ENCODE measurements at places on chromosomes 12 and 14. TPM values are rescaled to one million over a fixed set of nuclear protein-coding genes. Genes with fewer than 3 reads are reported as not detected.
A peak's percentile ranks its signal among the peaks of the same experiment; 100 is the strongest.

Gene CREBL2
- 37.2 TPM for polyA plus RNA-seq

- DNase-seq = no peak
These were observed 5.4 kb downstream of the KRT6B start for GRCh38 chr12:52446367-52447045.

DNA sequence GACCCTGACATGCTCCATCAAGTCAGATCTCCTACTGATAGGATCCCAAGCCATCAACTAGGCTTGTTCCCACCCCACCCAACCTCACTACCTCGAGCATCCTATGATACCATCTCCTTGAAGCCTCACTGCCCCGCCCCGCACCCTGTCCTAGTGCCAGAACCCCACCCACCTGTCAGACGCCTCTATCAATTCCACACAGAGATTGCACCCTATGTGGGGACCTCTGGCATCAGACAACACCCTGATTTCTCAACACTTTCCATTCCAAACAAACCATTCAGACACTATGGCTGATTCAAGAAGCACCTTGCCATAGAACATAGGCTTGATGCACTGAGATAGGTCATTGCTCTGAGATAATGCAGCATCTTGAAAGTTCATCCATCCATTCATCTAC is 3.1 kb upstream of the GLTP start:
- peak; percentile 77 for DNase-seq

GRCh38 chr12:8950221-8950527 is 729 bp upstream of the M6PR start:
- no peak for DNase-seq

DNA sequence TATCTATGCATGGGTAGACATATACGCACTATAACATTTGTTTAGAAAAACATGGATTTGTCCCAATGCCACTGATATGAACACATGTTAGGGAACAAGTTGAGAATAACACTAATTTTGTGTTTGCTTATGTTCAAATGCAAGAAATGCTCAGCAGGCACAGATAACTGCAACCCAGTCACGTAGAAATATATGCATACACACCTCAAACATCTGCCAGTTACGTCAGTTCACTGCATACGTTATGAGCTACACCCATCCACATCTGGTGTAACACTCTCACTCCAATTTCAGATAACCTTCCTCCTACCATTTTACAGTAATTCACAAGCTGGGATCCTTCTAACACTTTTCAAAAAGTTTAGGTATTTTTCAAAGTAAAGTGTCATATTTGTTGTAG is 10.7 kb downstream of the PAWR start:
- no peak for DNase-seq

GRCh38 chr12:52029685-52030084 is 21.6 kb upstream of the NR4A1 start:
- no peak for DNase-seq
